ENCODE measurements at places on chromosomes 16 and 17. TPM values are rescaled to one million over a fixed set of nuclear protein-coding genes. Genes with fewer than 3 reads are reported as not detected.
A peak's percentile ranks its signal among the peaks of the same experiment; 100 is the strongest.

DNA sequence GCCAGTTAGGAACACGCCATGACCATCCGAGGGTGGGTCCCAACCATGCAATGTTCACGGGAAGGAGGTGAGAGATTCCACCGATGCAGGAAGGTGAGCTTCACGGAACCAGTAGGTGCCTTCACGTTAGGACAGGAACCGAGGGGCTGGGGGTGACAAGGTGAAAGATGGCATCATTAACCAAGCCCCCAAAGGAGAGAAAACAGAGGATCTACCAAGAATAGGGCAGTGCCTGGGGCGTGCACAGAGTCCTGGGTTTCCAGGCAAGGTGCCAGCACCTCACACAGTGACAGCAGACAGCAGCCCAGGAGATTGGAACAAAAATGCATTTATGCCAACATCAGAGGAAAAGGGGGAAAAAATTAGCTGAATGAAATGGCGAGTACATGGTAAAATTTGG lies 137.9 kb downstream of the GSG1L start:
- no peak for DNase-seq

- no peak for DNase-seq
Measured at GRCh38 chr17:64051153-64051552, 30.7 kb upstream of the ICAM2 start.

Gene XYLT1
- not detected for total RNA-seq

- DNase-seq, result no peak
Measured at GRCh38 chr16:976389-976931, 5.1 kb upstream of the SOX8 start.

GRCh38 chr17:17422641-17423040 lies 54.2 kb upstream of the MED9 start:
- DNase-seq, result no peak

DNA sequence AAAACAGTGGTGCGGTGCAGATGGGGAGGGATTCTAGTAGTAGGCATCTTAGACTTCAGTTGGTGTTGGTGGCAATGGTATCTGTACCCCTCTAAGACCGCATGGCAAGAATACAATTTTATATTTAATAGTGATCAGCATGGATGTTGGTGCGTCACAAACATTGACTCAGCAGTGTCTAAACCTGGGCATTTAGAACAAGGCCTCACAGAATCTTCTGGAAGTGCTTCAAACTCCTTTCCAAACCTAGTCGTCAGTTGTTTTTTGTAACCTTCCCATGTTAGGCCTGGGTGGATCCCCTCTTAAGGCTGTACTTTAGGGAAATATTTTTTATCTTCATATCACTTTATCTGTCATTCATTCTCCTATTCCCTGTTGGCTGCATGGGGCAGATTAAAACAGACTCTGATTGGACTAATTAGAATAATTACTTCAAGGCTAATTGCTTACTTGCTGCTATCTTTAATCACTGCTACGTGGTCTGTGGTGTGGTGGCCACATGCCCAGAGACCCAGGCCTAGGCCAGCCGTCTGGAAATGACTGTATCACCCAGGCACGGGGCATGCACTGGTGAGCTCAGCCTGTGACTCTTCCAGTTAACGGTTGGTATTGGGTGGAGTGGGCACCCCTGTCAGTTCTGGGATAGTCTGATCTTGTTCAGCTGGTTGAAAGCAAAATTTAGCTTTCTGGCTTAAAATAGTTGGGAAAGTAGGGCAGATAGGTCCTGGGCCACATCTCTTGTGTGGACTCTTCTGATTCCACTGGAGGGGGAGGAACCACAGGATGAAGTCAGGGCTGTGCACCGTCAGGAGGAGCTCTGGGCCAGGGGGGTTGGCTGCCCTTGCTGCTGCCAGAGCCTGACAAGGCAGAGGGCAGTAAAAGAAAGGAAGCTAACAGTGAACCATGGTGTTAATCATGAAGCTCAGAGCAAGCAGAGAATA lies 4.5 kb downstream of the ALKBH5 start:
- DNase-seq, result no peak

GRCh38 chr17:70033165-70033564 lies 41.9 kb upstream of the KCNJ16 start:
- no peak for DNase-seq

Gene TRIM72
- not detected for total RNA-seq

DNA sequence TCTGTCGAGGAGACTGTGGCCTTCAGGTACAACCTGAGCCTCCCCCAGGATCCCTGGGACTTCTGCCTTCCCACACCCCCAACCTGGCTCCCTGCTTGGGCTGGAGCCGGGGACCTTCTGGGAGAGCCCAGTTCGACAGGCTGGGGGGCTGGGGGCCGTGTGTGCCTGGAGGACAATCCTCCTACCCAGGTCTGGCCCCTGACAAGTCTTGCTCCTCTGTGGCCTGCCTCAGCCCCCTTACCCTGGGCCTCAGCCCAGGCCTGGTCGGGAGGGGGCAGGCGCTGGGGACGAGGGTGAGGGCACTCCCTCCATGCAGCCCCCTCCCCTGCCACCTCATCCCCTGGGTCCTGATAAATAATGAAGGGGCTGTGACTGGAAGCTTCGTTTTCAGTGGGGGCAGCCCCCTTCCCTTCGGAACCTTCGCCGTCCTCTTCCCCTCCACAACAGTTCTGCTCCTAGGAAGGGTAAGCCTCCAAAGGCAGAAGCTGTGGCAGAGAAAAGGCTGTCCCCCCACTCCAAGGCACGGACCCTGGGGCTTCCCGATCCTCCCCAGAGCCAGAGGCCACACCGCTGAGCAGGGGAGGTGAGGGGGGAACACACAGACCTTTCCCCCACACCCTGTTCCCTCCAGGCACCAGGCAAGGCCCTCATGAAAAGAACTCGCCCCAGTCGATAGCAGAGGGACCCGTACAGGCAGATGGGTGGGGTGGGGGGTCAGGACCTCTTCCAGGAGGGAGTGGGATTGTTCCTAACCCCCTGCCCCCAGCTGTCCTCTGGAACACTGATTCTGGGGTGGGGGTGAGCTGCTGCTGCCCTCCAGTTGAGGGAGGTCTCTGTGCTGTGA lies 5.0 kb upstream of the BAHCC1 start:
- DNase-seq, result no peak

- peak; percentile 43 for DNase-seq
Measured at GRCh38 chr16:2968368-2968737, 795 bp upstream of the PAQR4 start.

GRCh38 chr16:88967830-88968588 lies 9.0 kb downstream of the CBFA2T3 start:
- no peak for DNase-seq

Gene CCL18
- not detected for total RNA-seq

- DNase-seq, result no peak
Measured at GRCh38 chr16:6096931-6097670, 999.5 kb upstream of the EEF2KMT start.

DNA sequence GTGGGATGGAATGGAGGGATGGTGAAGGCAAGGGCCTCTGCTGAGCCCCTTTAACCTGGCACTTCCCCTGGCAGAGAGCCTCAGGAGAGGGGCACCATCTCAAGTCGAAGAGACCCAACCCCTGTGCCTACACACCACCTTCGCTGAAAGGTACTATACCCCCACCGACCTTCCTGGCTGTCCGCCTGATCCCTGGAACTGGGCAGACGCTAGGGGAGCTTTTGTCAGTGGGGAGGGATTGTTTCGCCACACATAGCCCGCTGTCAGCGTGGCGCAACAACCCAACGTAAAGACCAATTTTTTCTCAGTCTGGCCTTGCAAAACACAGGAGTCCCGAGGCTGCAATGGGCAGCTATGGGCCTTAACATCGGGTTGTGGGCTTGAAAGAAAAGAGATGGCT lies 3.1 kb downstream of the PPP1R1B start:
- peak; percentile 27 for DNase-seq

DNA sequence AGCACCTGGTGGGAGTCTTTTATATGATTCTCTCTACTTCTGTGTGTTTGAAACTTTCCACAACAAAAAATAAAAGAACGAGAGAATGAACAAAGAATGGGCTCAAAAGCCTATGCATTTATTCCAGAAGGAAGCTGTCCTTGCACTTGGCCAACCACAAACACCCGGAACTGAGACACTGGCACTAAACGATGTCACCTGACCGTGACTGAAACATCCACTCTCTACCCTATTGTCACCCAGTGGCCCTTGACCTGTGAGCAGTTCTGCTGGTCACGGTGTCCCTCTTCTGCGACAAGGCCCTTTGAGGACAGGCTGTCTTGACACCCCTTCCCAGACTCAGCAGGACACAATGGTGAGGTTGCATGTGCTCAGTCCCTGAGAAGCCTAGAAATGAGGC lies 56.6 kb downstream of the TEKT5 start:
- no peak for DNase-seq

DNA sequence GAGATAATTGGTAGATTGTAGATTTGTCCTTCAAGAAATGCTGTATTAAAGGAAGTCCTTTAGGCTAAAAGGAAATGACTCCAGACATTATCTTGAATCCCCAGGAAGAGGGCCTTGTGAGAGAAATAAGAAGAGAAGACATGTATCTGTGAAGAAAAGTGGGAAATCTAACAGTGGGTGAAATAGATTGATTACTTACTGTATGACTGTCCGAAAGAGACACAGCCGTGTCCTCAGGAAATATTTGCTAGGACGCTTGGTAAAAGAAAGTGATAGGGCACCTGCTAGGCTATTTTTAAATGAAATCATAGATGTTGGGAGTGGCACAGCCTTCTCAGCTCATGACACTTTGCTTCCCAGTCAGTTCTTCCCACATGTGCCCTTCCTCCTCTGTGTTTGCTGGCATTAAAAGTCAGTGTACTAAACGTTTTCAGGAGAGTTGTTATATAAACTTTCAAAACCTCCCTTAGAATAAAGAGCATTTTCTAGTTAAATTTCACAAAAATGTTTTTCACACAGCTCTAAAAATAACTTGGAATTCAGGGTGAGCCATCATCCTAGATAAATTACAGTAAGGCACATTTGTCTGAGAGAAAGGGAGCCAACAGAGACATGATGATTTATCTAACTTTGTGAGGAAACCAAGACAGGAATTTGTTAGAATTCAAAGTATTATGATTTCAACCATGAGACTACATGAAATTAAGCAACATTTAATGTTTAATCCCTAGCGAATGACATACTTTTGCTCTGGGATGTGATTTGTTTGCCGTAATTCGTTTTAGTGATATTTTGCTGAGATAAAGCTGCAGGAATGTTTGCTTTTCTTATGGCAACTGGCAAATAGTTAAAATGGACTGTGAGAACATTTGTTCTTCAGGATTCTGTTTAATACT lies 35.0 kb downstream of the DHRS7B start:
- DNase-seq, result no peak

Gene TGFB1I1
- 14.7 TPM for total RNA-seq

Gene KRT27
- total RNA-seq, result not detected

DNA sequence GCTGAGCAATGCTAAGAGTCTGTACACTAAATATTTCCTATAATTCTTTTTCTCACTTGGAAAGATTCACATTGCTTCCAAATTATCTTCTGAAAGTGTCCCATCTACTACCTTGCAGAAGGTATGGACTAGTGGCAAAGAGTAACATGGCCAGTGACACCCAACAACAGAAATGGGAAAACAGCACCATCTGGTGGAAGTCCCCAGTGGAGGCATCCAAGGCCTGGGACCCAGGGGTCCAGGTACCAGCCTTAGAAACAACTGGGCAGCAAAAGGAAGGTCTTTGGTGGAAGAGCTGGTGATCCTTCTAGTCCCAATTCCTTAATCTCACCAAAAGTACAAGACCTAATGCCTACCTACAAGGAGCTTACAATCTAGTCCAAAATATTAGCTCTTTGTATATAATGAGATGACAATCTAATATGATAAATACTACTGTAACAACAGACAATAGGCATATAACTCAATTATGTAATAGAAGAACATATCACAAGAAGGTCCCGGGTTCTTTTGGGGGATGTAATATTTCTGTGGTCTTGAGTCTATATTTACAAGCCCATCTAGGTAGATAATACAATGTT lies 55.3 kb downstream of the SKAP1 start:
- DNase-seq, result peak; percentile 63

DNA sequence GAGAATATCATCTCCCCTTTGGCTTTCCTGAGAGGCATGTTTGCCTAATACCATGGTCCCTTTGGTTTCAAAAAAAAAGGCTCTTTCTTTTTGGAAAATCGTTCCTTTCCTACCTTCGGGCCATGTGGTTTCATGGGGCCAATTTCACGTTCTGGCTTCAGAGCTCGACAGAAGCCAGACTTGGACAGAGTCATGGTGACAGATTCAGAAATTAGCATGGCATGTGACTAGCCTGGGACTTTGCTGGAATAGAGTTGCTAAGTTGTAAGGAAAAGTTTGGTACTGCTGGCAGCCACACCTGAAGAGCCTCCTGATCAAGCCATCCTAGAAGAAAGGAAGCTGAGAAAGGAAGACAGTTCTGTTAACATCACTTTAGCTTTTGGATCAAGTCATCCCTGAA lies 2.4 kb upstream of the VWA3A start:
- DNase-seq, result no peak

Gene RPH3AL
- 0.89 TPM for total RNA-seq

Gene LITAFD
- total RNA-seq, result not detected

Gene RPGRIP1L
- 17.3 TPM for total RNA-seq

- no peak for DNase-seq
Measured at GRCh38 chr17:80833952-80834892, 157.4 kb upstream of the CHMP6 start.

- DNase-seq, result peak; percentile 42
Measured at GRCh38 chr16:85166699-85167588, 54.7 kb upstream of the CIBAR2 start.

Gene PYCARD
- total RNA-seq, result 0.47 TPM

- DNase-seq, result peak; percentile 69
Measured at GRCh38 chr17:78986649-78987328, 7.1 kb upstream of the LGALS3BP start.

- DNase-seq, result no peak
Measured at GRCh38 chr17:51391982-51392654, 131.8 kb downstream of the UTP18 start.

Gene CRHR1
- total RNA-seq, result not detected

GRCh38 chr17:31695456-31696090 lies 163.5 kb downstream of the COPRS start:
- no peak for DNase-seq

GRCh38 chr16:60225541-60225940 lies 1491.4 kb upstream of the GOT2 start:
- no peak for DNase-seq

- no peak for DNase-seq
Measured at GRCh38 chr17:13465678-13466077, 136.1 kb downstream of the HS3ST3A1 start.

GRCh38 chr16:17457997-17458396 lies 12.8 kb downstream of the XYLT1 start:
- no peak for DNase-seq

Gene NOG
- 1.7 TPM for total RNA-seq

Gene PLEKHG4
- 32.7 TPM for total RNA-seq

Gene ALDOC
- 2.4 TPM for total RNA-seq

Gene IGSF6
- total RNA-seq, result not detected

DNA sequence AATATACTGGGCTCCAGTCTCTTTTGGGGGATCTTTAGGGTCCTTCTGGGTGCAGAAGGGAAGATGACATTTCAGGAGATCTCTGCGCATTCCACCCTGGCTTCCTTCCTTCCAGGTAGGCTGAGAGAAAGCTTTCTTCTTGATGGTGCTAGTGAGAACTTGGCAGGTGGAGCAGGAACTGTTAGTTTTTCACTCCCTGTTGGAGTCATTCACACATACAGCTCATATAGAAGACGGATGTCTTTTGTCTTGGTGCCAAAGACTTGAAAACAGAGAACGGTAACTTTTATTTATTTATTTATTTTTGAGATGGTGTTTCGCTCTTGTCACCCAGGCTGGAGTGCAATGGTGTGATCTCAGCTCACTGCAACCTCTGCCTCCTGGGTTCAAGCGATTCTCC lies 43.9 kb downstream of the PITPNC1 start:
- DNase-seq, result peak; percentile 70
